ENCODE measurements at places on chromosomes 7 and 10.

GRCh38 chr7:102873470-102874165 lies 39.2 kb upstream of the LRRC17 start:
- no peak for DNase-seq

- no peak for DNase-seq
Observed at GRCh38 chr7:53744403-53744760, 708.9 kb downstream of the POM121L12 start.

GRCh38 chr7:77415476-77415822 lies 700 bp downstream of the GSAP start:
- peak; percentile 51 for DNase-seq

- DNase-seq: no peak
Observed at GRCh38 chr7:49783446-49783845, 10.0 kb downstream of the VWC2 start.

DNA sequence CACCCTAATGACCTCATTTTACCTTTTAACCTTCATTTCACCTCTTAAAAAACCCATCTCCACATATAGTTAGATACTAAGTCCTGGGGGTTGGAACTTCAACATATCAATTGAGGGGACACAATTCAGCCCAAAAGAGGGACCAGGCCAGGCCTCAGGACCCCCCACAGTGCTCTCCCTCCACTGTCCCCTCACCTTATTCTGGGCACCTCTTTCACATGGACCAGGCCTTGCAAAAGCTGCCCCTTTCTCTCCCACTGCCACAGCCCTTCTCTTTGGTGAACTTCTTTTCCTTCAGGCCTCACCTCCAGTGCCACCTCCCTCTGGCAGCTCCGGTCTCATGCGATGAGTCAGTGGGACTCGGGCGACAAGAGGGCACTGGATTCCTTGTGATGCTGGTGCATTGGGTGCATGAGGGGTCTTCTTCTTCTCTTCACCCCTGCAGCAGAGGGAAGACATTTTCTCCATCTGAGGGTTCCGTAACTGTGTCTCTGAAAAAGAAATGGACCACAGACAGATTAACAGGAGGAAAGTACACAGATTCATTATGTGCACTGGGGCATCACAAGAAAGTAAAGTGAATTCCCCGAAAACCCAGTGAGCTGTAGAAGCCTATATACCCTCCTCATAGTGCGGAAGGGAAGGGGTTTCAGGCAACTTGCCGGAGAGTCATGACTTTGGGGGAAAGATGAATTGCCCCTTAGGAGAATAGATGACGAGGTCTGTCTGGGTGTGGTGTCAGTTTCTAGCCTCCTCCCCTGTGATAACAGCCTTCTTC lies 288.7 kb upstream of the IGFBP3 start:
- no peak for DNase-seq

DNA sequence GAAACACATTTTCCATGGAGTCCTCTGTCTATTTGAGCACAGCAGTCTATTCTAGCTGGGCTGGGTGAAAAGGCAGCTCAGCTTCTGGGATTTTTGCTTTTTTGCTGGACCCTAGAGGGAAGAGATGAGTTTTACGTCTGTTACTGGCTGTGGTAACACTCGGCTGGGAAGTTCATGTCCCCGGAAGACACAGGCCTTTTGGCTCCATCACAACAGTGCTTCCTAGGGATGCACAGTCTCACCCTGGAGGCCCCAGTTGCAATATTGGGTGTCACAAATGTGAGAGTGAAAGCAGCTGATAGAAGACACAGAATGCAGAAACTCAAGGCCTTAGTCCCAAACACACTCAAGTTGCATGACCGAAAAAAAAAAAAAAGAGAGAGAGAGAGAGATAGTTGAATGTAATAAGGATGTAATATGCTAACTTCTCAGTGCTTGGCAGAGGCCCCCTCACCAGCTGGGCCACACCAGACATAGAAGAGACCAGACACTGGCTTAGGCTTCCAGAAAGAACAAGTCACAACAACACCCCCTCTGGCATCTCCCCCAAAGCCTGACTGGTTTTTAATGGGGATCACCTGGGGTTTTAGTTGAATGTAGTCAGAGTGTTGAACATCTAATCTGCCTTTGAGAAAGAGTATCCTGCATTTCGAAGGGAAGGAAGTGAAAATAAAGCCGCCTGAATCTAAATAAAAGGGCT lies 545.4 kb upstream of the FZD8 start:
- DNase-seq: no peak

- no peak for DNase-seq
Observed at GRCh38 chr7:117036836-117037235, 83.5 kb downstream of the ST7 start.

- no peak for DNase-seq
Observed at GRCh38 chr7:80957226-80957777, 38.5 kb upstream of the SEMA3C start.

GRCh38 chr10:31103112-31103511 lies 71.4 kb upstream of the ZNF438 start:
- DNase-seq: no peak

DNA sequence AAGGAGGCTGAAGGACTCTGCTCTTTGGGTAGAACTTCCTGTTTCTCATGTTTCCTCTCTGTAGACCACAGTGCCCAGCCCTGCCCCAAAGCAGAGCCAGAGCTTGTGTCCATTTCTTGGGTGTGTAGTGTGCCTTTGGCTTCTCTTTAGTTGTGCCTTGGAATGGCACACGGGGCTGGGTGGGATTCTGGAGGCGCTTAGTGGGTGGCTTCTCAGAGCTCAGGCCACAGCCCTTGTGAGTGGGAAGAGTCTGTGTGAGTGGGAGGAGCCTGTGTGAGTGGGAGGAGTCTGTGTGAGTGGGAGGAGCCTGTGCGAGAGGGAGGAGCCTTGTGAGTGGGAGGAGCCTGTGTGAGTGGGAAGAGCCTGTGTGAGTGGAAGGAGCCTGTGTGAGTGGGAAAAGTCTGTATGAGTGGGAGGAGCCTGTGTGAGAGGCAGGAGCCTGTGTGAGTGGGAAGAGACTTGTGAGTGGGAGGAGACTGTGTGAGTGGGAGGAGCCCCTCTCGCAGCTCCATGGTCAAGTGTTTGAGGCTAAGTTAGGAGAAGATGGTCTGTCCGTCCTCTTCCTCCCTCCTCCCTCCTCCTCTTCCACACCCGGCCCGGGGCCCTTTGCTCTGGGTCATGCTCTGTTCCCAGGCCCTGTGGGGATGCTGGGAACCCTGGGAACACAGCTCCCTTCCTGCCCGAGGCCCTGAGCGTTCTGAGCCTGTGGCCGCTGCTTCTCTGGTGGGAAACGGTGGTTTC lies 153.0 kb downstream of the GRK5 start:
- DNase-seq: peak; percentile 28

- DNase-seq: peak; percentile 77
Observed at GRCh38 chr10:96700374-96701099, 19.8 kb downstream of the PIK3AP1 start.

GRCh38 chr10:31315453-31315852 lies 3.6 kb upstream of the ZEB1 start:
- DNase-seq: peak; percentile 53

DNA sequence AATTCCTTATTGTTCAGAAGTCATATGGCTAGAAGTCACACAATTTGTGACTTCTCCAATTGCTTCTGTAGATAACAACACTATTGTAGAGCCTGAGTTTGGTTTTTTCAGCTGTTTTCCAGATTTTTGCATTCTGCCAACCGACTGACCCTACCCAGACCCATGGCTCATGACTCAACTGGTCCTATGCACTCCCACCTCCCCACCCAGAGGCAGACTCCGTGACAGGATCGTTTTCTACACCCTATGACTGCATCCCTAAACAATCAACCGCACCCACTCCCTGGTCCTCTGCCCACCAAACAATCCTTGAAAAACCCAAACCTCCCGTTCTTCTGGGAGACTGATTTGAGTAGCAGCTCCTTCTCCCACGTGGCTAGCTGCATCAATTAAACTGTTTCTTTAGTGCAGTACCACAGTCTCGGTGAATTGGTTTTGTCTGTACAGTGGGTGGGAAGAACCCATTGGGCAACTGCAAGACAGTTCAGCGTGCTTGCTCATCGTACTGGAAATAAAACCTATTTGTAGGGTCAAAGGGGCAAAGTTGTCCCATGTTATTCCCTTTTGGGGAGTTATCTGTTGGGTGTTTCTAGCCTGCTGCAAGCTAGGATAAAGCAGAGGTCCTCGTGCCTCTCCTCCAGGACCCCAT lies 150.3 kb upstream of the FAM20C start:
- DNase-seq: peak; percentile 49

DNA sequence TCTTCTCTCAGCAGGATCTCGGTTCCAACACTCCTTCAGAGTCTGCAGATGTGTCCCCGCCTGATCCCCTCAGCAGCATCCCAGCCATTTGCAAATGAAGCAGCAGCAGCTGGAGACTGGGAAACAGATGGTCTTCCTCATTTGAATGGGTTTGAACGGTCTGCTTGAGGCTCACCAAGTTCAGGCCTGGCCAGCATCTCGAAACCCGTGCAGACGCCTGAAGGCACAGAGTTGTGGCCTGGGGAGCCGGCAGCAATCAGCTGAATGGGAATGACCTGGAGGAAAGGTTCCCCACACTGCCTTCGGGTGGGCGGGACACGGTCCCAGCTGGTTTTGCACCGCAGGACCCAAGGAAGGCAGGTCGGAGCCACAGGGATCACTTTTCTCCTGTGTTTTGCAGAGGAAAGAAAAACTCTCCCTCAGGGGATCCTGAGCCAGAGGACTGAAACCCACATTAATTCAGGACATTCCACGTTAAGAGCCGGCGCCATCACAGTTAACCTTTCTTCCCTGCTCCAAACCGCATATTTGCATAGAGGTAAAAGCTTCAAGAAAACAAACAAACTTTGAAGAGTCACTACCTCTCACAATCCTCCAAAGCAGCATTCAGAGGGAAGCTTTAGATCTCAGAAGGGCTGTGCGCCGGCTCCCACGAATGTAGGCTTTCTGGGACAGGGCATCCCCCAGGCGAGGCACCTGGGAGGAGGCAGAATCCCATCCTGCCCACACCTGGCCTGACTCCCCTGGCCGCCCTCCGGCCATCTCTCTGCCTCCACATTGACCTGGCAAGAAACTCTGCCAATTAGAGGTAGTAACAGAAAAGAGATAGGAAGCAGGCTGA lies 17.7 kb downstream of the FGFR2 start:
- DNase-seq: no peak

- peak; percentile 71 for DNase-seq
Observed at GRCh38 chr7:28179120-28180030, 1.2 kb downstream of the JAZF1 start.

DNA sequence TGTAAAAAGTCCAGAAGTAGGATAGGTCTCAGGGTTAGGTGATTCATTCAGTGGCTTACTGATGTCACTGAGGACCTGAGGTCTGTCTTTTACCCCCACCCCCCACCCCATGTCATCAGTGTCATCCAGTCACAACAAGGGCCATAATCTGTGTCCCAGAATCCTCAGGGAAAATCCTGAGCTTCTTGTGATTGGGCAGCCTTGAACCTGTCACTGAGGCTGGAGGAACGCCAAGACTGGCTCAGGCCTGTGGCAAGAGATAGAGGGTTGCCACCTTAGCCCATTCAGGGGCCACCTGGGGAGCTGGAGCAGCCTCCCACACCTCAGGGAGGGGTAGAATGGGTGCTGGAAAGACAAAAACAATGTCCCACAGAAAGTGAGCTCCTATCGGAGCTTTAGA lies 29.7 kb downstream of the NUB1 start:
- DNase-seq: no peak

GRCh38 chr10:8633909-8634308 lies 579.4 kb downstream of the GATA3 start:
- DNase-seq: no peak

DNA sequence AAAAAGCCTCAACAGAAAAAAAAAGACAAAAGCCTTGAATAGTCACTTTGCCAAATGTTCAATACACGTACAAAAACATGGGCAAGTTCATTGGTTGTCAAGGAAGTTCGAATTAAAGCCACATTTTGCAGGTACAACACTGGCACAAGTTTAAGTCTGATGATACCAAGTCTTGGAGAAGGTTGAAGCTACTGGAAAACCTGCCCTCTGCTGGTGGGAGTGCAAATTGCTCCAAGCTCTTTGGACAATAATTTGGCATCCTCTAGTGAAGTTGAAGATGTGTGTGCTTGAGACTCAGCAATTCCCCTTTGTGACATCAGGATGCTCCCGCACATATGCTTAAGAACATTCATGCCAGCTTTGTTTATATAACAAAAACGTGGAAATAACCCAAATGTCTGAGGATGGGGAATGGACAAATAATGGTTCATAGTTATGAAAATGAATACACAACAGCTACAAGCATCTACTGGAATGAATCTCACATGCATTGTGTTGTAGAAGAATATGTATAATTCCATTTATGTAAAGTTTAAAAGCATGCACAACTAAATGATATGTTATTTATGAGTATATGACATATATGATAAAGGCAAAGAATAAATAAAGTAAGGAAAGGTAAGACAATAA lies 120.0 kb upstream of the PLPP4 start:
- peak; percentile 78 for DNase-seq

DNA sequence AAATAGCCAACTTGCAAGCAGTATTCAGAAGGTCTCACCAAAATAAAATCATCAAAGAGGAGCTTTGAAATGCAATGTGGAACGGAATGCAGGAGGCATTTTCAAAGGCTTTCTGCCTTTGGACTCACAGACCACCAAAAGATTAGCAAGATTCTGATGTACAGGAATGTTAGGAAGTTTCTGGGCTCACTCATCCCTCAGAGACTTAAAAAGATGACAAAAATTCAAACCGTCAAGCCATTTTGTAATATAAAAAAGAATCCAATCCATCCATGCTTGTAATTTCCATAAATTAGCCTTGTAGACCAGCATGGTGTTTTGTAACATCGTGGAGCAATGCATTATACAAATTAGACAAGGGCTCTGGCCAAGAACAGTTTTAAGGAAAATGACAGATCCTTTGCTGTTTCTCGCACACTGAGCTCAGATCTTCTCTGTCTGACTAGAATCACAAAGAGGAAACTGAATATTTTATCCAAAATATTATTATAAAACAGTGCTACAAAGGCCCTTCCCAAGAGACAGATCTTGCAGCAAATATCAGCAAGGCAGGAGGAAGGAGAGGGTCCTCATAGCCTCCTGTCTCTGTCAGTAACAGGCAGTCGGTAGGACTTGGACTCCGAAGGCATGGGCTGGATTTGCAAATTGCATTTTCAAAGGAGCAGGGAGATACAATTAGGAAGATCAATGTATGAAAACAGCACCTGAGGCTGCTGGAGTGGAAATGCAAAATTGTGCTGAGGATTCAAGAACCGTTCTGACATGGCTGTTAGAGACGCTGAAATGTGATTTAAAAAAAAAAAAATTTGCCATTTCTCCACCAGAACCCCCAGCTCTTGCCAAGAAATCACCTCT lies 57.4 kb upstream of the NRP1 start:
- no peak for DNase-seq

DNA sequence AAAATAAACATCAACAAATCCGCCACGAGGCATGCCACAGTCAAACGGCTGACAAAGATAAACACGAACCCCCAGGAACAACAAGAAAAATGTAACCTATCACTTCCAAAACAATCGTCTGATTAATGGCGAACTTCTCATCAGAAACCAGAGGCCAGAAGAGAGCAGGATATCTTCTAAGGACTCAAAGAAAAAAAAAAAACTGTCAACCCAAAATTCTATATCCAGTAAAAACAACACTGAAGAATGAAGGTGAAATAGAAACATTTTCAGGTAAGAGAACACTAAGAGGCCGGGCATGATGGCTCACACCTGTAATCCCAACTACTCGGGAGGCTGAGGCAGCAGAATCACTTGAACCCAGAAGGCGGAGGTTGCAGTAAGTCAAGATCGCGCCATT lies 54.3 kb downstream of the SLC29A4 start:
- no peak for DNase-seq

- DNase-seq: peak; percentile 72
Observed at GRCh38 chr7:143305423-143306070, 10.4 kb upstream of the CLCN1 start.

- no peak for DNase-seq
Observed at GRCh38 chr7:30091491-30091912, 43.3 kb upstream of the MTURN start.

Measured in suppressor macrophage (primary cell).